ENCODE measurements at places on chromosomes 4 and X.

DNA sequence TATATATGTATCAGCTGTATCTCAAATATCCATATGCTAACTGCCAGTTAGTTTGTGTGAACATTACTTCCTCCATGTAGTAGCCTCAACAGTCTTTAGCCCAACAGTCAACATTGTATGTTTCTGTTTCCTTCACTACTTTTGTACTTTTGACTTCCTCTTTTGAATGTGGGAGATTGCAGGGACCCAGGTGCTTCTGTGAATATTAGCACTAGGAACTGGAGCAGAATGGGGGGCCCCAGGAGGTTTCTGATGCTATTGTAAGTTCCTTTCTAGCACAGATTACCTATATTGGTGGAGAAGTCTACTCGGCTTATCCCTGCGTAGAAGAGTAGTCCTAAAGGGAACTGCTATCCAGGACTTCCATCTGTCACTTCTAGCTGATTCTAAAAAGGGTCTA is 2.3 kb downstream of the PLAC8 start:
- DNase-seq = peak; percentile 35

DNA sequence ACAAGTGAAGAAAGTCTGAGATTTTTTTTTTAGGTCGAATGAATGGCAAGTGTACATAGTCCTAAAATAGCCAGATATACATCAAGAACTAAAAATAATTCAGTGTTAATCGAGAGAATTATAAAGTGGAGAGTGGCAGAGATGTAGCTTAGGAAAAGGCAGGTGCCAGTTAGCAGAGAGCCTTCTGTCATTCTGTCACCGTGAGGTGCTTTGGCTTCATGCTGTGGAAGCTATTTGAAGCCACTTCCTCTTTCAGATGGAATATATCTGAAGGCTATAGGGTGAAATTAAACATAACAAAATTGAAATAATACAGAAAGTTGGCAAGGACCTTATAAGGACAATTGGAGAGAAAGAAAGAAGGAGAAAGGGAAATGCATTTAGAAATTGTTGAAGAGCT is 756.3 kb downstream of the CCSER1 start:
- DNase-seq = no peak

- no peak for DNase-seq
Observed at GRCh38 chrX:15245896-15246295, 24.0 kb downstream of the ASB9 start.

DNA sequence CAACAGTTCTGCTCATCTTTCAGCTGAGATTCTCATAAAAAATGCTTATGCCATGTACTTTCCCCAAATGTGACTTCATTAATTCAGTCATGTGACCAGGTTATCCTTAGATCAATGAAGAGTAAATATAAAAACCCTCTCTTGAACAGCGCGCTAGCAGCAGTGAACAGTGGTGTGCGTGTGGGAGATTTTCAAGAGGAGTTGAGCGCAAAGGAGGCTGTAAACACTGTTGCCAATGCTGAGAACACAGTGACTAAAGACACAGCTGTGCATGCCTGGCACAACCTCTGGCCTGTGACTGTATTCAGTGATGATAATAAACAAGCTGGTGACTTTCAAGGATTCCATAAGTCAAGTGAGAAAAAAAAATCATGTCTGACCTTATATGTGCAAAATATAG is 25.1 kb downstream of the MSX1 start:
- DNase-seq = no peak

DNA sequence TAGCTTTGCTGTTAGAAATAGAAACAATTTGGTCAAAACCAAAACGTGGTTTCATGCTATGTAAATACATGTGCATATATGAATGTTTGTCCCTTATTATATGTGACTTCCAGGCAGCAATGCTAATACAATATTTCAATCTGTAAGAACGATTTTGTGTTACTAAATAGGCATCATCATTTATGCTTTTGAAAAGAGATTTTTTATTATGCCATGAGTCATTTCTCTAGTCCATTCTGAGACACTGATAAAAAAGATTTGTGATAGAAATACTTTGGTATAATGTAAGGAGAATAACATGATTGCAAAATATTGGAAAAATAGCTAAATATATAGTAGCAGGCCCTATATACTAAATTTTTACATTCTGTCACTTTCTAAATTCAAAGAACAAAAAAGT is 28.9 kb downstream of the SYNPO2 start:
- DNase-seq = no peak

- no peak for DNase-seq
Observed at GRCh38 chr4:40536032-40536431, 93.6 kb downstream of the RBM47 start.

DNA sequence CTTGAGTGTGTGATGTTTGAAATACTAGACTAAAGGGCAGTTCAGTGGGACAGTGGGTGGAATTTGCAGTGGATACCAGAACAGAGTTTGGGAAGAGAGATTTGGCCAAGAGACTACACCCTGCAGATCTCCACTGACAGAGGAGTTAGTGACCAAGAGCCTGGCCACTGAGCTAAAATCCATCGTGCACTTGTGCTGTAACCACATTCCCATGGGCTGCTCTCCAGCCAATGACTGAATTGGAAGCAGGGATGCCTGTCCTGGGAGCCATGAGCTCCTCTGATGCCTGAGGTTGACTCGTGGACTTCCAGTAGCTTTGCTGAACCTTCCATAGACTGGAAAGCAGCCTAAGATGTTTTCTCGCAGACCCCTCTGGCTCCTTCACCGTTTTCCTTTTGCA is 296.1 kb downstream of the TRIML1 start:
- DNase-seq = no peak

- DNase-seq = no peak
Observed at GRCh38 chr4:123876671-123877101, 480.1 kb downstream of the SPRY1 start.

GRCh38 chr4:158624889-158625478 is 46.7 kb downstream of the C4orf46 start:
- DNase-seq = no peak

GRCh38 chr4:67615119-67615518 is 56.6 kb downstream of the STAP1 start:
- DNase-seq = no peak

DNA sequence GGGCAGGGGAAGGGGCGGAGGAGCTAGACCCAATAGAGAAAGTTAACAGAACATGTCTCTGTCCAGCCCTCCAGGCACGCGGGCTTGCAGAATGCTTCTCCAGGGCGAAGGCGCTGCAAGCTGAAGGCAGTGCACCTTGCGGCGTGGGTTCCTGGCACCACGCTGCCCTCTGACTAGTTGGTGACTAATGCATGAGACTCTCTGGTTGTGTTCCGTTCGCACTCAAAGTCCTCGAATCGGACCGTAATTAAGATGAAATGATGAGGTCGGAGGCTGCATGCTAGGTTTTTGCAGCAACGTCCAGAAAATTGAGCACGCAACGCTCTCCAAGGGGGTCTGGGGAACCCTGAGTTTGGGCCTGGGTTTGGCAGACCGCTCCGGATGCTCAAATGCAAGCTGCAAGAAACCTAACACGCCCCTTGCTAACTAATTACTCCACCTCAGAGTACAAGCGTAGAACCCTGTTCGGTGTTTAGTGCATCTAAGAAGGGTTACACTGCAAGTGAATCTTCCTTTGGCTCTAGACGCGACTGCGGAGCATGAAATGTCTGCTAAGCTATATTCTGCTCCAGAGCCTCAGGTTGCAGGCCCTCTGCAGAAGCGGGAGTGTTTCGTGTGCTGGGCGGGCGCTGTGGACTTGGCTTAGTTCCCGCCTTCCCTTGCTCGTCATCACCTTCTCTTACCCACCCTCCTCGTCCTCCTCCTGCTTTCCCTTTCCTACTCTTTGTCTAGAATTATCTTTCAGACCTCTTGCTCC is 57.1 kb upstream of the NKAP start:
- peak; percentile 34 for DNase-seq

DNA sequence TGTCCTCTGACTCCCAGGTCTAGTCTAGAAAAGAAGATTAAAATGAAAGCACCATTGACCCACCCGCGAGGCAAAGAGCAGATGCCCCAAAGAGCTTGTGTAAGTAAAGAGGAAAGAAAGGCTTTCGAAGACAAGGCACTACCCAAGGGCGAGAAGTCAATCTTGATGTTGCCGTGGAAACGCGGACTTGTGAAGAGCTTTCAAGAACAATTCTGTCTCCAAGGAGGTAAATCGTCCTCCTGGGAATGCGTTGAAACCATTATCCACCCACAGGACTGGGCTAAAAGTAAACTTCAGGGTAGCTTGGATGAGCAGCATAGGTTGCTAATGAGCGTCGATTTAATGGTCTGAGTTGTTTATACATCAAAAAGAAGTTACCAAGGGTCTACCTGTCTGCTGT is 189.3 kb downstream of the DHRSX start:
- DNase-seq = no peak

DNA sequence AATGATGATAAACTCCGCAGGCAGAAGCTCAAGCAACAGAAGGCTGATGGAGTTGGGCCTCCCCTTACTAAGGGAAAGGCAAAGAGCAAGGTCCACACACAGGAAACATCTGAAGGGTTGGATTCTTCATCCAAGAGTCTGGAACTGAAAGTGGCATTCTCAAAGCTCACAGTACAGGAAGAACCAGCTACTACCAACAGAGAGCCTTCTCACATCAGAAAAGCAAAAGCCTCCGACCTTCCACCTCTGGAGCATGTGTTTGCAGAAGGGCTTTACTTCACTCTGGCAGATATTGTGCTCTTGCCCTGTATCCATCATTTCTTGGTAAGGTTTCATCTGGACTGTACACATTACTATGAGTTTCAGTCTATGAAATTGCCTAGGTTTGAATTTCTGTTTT is 10.6 kb downstream of the GSTCD start:
- DNase-seq = no peak

GRCh38 chrX:15804563-15804962 is 14.3 kb downstream of the ZRSR2 start:
- DNase-seq = no peak

- no peak for DNase-seq
Observed at GRCh38 chrX:127390316-127390715, 570.8 kb downstream of the PRR32 start.

DNA sequence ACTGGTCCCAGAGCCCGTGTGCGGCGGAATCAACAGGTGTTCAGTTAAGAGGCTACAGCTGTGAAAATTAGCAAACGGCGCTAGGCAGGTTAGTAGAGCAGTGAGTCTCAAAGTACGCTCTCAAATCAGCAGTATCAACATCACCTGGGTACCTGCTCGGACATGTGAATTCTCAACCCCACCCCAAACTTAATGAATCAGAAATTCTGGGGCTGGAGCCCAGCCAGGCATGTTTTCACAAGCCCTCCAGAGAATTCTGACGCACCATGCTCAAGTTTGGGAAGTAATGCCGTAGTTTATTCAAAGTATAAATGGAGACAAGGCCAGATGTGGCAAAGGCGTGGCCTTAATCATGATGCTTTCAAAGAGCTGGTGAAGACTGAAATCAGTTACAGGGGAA is 58.2 kb upstream of the PTCHD1 start:
- no peak for DNase-seq

GRCh38 chr4:64062991-64063390 is 346.3 kb downstream of the TECRL start:
- DNase-seq = no peak

DNA sequence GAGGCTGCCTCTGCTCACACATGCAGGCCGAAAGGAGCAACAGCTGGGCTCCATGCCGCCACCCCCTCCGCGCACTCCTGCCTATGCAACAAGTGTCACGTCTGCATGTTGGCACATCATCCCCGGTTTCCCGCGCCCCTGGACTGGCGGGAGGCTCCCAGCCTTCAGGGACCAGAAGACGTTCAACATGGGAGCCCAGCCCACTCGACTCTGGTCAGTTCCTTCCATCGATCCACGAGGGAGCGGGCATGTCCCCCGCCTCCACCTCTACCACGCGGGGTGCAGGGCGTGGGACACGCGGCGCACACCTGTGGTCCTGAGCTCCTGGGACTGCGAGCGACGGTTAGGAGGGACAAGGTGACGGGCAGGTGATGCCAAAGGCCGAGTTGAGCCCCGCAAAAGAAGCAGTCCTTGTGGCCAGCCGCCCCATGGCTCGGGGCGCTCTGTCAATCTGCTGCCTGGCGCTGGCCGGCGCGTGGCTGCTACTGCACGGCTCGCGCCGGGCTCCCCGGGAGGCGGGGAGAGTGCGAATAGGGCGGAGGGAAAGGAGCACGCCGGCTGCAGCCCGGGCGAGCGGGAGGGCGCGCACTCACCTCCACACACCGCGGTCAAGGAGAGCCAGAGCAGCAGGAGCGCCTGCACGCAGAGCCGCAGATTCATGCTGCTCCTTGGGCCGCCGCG is 645 bp downstream of the APLN start:
- DNase-seq = peak; percentile 25

- DNase-seq = no peak
Observed at GRCh38 chr4:180134091-180134866, 2108.9 kb upstream of the TENM3 start.

DNA sequence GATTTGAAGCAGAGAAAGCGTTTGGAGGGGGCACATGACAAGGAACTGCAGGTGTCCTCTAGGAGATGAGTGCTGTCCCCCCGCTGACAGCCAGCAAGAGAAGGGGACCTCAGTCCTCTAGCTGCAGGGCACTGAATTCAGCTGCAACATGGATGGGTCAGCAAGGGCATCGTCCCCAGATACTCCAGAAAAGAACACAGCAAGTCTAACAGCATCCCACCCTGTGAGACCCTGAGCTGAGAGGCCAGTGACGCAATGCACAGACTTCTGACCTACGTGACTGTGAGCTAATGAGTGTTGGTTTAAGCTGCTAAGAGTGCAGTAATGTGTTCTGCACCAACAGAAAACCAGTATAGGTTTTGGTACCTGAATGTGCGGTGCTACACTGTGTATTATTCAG is 11.6 kb upstream of the CENPVL2 start:
- no peak for DNase-seq

- DNase-seq = peak; percentile 34
Observed at GRCh38 chr4:23333556-23333945, 556.3 kb downstream of the PPARGC1A start.

Data from stimulated activated CD4-positive, alpha-beta T cell treated with anti-CD3 and anti-CD28 coated beads, Interleukin-2, amount 100 ng/mL, for 24 hours (primary cell).